ENCODE measurements at places on chromosomes 12 and 14. TPM values are rescaled to one million over a fixed set of nuclear protein-coding genes. Genes with fewer than 3 reads are reported as not detected.

- peaks cover 1% of the 10 kb centered on the region for H3K27me3 ChIP-seq
- no peak for DNase-seq
- no peak overlapping the region for H3K27ac ChIP-seq
- no peaks in the 10 kb centered on the region for H3K4me1 ChIP-seq
Observed at GRCh38 chr12:91990525-91990924, 155.1 kb downstream of the BTG1 start.

DNA sequence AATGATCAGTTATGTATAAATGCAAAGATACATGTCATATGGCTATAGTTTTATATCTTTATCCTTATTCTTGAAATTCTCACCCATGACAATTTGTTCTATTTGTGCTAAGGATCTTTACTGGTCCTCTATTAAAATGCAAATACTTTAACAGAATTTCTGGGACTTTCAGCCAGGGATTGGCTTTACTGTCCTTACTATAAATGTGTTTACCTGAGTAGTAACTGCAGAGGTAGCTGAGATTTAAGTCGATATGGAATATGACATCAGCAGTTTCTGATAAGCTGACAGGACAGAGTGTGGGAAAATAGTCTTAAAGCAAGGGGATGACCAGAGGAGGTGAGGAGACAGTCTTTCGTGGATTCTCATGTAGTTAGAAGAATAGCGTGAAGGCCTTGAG is 206.4 kb downstream of the DIO2 start:
- H3K4me1 ChIP-seq, result no peaks in the 10 kb centered on the region
- no peak for DNase-seq
- no peaks in the 10 kb centered on the region for H3K36me3 ChIP-seq
- H3K27ac ChIP-seq, result no peak overlapping the region

DNA sequence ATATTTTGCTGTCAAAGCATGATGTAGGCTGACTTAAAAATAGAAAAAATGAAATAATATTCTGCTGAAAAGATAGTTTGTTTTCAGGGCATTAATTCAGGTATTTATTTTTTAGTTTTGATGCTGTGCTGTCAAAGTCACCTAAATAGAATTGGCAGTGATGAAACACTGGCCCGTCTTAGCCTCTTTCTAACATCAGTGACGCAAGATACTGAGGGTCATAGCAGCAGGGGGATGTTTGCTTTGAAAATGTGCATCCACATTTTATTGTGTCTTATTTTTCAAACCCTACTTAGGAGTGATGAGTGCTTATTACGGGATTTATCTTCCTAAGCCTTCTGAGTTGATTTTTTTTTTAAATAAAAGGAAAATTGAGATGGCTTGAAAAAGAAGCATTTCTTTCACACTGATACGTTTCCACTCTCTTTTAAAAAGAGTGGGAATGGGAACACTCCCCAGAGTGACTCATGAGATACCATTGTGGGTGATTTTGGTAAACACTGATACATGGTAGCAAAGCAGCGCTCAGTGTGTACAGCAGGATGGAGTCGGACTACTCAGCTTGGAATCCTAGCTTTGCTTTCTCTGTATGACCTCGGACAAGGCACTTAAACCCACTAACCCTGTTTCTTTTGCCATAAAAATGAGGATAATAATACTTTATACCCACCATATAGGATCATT is 290.8 kb downstream of the ERC1 start:
- no peak for DNase-seq
- H3K27ac ChIP-seq, result no peak overlapping the region
- peaks cover 29% of the 10 kb centered on the region for H3K4me1 ChIP-seq
- H3K4me3 ChIP-seq, result no peak overlapping the region
- H3K36me3 ChIP-seq, result no peaks in the 10 kb centered on the region

GRCh38 chr14:101395779-101396178 is 165.5 kb upstream of the DIO3 start:
- H3K4me3 ChIP-seq, result no peak overlapping the region
- DNase-seq, result no peak
- no peaks in the 10 kb centered on the region for H3K27me3 ChIP-seq

DNA sequence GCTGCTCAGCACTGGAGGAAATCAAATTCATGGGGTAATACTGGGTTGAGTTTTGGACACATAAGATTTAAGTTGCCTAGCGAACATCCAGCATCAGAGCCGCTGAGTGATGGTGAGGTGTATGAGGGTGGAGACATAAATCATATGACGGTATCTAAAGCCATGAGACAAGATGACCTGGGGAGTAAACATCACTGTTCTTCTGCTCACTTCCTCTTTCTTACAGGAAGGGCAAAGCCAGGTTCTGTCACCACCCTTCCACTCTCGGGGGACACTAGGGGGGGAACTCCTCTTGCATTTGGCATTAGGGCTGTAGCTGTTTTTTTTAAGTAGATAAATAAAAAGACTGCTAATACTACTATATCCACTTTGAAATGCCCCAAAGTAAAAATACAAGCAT is 24.0 kb downstream of the PRDM4 start:
- H3K27ac ChIP-seq, result no peak overlapping the region
- peaks cover 3% of the 10 kb centered on the region for H3K27me3 ChIP-seq
- no peak overlapping the region for H3K4me3 ChIP-seq
- no peaks in the 10 kb centered on the region for H3K36me3 ChIP-seq

DNA sequence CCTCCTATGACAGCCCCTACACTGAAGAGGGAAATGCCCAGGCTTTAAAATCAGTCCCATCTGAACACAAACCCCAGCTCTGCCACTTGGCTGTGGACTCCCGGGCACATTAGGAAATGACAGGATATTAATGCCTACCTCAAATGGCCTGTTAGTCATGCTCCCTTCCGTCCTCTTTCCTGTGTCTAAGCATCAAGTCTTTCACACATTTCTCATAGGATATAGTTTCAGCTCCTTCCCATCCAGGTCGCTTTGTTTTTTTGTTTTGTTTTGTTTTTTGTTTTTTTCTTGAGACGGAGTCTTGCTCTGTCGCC is 16.1 kb downstream of the PLEK2 start:
- H3K27ac ChIP-seq, result no peak overlapping the region
- no peaks in the 10 kb centered on the region for H3K27me3 ChIP-seq
- no peaks in the 10 kb centered on the region for H3K4me1 ChIP-seq
- DNase-seq, result no peak
- no peaks in the 10 kb centered on the region for H3K36me3 ChIP-seq

The ACSM4 gene
- not detected for total RNA-seq

Data from glutamatergic neuron (in vitro differentiated cells).